ENCODE measurements at places on chromosomes 16 and 17.

DNA sequence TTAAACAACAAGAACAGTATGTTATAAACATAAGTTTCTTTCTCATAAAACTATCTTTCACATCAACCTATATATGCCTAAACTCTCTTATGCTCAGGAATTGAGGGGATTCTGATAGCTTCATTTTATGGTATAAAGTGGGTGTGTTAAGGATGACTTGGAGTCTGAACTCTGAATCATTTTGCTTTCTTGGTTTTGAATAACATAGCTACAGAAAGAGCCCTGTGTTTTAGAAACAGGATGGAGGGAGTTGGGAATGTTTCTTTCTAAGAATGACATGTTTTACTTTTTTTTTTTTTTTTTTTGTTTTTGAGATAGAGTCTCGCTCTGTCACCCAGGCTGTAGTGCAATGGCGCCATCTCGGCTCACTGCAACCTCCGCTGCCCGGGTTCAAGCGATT, 50.1 kb downstream of the RHOT1 start:
- H3K27ac ChIP-seq: no peak overlapping the region
- no peak for DNase-seq
- H3K36me3 ChIP-seq: peaks cover 61% of the 10 kb centered on the region
- no peak overlapping the region for H3K4me3 ChIP-seq
- peaks cover under 1% of the 10 kb centered on the region for H3K27me3 ChIP-seq

DNA sequence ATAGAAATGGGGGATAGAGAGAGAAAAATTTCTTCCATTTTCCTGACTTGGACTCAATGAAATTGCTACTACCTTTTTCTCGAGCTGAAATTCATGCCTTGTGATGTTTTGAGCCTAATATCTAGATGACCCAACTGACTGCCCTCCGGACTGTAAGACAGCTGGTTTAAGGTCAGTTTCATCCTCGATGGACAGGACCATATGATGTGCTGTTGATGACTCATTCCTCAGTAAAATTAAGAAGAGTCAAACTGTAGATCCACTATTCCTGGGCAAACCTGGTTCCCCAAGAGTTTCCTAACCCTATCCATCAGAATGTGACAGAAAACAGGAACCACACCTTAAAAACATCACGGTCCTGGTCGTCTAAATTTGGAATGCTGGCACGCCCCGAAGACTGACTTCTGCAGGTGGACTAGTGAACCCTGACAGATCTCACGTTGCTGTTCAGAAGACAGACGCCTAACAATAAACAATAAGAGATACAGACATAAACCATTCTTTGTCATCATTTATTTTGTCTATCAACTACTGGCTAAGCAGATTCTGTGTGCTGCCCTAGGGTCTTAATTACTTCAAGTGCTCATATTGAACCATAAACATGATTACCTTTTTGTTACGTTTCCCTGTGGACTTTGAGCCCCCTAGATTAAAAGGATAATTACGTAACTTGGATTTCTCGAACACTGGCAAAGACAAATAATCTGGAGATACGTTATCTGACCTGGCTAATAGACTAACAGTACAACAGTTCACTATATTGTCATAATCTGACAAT, 45.1 kb upstream of the NOS2 start:
- H3K27me3 ChIP-seq: peaks cover 5% of the 10 kb centered on the region
- no peak for DNase-seq
- no peak overlapping the region for H3K4me3 ChIP-seq
- no peaks in the 10 kb centered on the region for H3K36me3 ChIP-seq
- no peaks in the 10 kb centered on the region for H3K4me1 ChIP-seq
- no peak overlapping the region for H3K27ac ChIP-seq

GRCh38 chr16:53111078-53111791, 56.4 kb downstream of the CHD9 start:
- H3K27ac ChIP-seq: no peak overlapping the region
- H3K4me1 ChIP-seq: peaks cover 14% of the 10 kb centered on the region
- DNase-seq: no peak
- no peaks in the 10 kb centered on the region for H3K27me3 ChIP-seq
- H3K36me3 ChIP-seq: peaks cover 7% of the 10 kb centered on the region

- peaks cover 52% of the 10 kb centered on the region for H3K4me1 ChIP-seq
- H3K36me3 ChIP-seq: no peaks in the 10 kb centered on the region
- peak overlapping the region; percentile 79 for H3K27ac ChIP-seq
These were observed 6.9 kb downstream of the DOK4 start for GRCh38 chr16:57479205-57479975.

DNA sequence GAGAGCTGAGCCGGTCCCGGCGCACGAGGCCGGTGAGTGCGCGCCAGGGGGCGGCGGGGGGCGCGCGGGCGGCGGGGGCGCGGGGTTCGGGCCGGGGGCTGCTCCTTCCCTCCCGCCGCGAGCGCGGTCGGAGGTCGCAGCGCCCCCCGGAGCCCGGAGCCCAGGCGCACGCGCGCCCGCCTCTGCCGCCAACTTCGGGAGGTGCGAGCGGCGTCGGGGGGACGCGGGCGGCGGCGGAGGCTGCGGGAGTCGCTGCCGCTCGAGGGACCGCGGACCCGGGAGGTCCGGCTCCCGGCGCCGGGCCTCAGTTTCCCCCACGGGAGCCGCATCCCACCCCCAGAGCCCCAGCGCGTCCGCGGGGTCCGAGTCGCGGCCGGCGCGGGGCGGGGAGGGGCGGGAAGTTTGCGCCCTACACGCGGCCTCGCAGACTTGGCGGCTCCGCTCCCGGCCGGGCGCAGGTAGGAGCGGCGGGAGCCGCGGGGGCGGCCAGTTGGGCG, at the start of gene PRR35:
Gene PRR35 (plus strand): TSS at position 191 of the 497 bp plus-strand sequence. CDS start 2,901 bp downstream, outside the sequence.
- no peaks in the 10 kb centered on the region for H3K36me3 ChIP-seq
- no peak within 1 kb of the TSS for H3K27ac ChIP-seq
- peaks cover 15% of the 10 kb centered on the region for H3K4me1 ChIP-seq

DNA sequence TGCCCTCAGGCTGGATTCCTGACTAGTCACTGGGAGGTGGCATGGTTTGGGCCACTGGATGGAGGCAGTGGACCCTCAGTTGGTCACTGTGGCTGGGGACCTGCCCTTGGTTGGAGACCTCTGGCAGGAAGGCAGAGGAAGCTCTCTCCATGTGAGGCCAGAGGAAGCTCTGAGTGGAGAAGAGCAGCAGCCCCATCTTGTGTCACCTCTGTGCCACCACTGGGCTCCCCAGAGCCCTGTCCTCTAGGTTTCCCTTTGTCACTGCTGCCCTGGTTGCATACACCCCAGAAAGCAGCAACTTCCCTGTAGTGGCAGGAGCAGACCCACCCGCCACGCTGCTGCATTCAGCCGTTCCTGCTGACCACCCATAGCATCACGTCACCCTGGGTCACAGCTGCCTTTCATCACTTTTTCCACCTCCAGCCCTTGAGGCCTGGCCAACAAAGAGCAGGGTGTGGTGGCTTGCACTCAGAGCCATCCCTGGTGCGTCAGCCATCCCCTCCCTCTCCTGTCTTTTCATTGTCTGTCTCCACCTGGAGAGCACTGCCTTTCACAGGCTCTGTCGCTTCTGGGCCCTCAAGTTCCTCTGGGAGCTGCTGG, 11.9 kb downstream of the CTRL start:
- no peak overlapping the region for H3K4me3 ChIP-seq
- H3K4me1 ChIP-seq: peaks cover 19% of the 10 kb centered on the region
- no peak overlapping the region for H3K27ac ChIP-seq
- DNase-seq: no peak

- no peak overlapping the region for H3K4me3 ChIP-seq
- H3K36me3 ChIP-seq: no peaks in the 10 kb centered on the region
- peaks cover 20% of the 10 kb centered on the region for H3K4me1 ChIP-seq
- H3K27me3 ChIP-seq: peaks cover 9% of the 10 kb centered on the region
These were observed 10.3 kb upstream of the TVP23A start for GRCh38 chr16:10828851-10829366.

GRCh38 chr16:59634951-59635350, 900.8 kb upstream of the GOT2 start:
- no peak overlapping the region for H3K4me3 ChIP-seq
- no peaks in the 10 kb centered on the region for H3K36me3 ChIP-seq
- H3K4me1 ChIP-seq: no peaks in the 10 kb centered on the region
- H3K27me3 ChIP-seq: no peaks in the 10 kb centered on the region
- no peak overlapping the region for H3K27ac ChIP-seq

DNA sequence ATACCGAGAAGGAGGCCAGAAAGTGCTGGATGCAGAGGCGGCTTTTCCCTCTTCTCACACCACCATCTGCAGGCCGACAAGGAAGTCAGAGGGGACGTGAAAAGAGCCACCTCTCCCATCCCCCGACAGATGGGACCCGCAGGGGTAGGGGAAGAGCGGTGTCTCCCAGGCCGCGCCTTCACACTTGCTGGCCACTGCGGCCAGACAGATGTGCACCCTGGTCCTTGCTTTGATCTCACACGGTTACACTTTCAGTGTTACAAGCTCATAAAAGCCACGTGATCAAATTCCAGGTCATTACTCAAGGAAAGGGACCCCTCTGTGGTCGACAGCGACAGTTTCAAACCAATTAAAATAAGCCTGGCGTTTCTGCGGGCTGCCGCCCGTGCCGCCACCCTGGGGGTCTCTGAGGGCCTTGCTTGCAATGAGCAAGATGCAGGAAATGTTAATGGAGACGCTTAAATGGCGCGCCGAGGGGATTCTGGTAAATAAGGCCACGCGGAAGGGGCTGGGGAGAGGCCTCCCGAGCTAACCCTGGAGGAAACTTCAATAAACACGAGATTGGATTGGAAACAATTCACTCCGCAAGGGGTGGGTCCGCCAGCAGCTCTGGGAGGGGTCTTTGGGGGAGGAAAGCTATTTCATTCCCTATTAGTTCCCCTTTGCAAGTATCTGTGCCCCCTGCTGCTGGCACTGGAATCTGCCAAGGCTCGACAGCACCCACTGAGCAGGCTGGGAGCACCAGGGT, 240.9 kb downstream of the ENGASE start:
- no peak for DNase-seq
- H3K27ac ChIP-seq: no peak overlapping the region
- H3K36me3 ChIP-seq: no peaks in the 10 kb centered on the region
- peaks cover 33% of the 10 kb centered on the region for H3K27me3 ChIP-seq
- H3K4me1 ChIP-seq: peaks cover 46% of the 10 kb centered on the region

DNA sequence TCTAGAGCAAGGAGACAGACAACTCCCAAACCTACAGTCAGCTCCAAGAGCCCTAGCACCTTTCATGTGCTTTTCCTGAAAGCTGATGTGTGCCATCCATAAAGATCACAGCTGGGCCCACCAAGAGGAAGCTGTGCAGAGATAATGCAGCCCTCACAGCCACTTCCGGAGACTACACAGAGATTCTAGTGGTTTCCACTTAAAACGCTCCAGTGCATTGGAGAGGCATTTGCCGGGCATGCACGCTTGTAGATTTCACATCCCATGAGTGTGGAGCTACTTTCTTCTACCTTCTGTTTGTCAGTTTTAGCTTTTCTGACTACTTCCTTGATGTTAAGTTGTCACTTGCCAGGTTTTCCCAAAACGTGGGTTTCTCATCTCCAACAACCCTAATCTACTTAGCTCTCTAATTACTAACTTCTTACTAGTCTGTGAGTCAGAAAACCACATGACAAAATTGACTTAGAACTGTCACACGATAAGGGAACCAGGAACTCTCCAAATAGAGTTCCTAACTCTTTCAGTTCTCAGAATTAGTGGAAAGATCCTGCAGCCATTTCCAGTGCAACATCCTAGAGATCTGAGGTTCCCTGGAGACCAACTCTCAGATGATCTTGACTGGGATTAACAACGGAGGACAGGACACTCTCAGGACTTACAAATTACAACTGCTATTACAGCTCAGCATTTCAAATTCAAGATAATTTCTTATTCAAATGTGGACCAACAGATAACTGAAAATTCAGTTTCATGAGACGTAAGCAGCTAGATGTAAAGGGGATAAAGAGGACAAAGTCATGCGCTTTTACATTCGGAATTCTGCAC, 28.6 kb downstream of the PMP22 start:
- no peak for DNase-seq
- no peak overlapping the region for H3K27ac ChIP-seq
- peaks cover 5% of the 10 kb centered on the region for H3K4me1 ChIP-seq
- no peaks in the 10 kb centered on the region for H3K36me3 ChIP-seq

DNA sequence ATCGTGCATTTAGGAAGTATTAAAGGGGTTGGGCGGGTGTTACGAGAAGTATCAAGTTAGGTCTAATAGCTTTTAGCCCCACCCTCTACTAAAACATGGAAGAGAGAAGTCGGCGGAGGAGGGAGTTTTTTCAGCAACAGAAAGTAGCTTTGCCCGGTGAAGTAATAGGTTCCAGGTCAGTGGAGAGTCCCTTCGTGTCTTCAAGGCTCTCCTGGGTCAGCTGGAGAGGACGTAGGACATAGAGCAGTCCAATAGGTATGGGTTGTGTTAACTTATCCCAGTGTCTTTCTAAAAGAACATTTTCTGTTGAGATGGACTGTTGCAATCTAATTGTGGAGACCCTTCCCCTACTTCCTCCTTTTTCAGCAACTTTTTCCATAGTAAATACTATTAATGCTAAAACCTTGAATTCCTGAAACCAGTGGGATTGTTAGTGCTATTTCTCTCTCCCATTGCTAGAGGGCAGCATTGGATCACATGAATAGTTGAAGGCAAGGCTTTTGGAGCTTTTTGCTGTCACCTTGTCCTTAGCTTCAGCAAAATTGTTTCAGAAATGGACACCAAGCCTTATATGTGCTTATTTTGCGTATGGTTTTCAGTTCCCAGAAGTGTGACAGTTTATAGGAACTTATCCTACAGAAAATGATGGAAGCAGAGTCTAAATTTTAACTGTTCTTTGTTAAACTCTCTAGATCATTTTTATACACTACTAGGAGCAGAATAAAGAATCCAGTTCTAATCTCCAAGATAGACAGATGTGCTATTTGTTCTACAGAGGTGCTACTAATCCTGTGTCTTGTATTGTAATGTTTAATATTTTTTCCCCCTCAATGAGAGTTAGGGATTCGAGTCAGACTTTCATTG, 38.4 kb downstream of the UTP18 start:
- no peak overlapping the region for H3K27ac ChIP-seq
- peaks cover 4% of the 10 kb centered on the region for H3K4me1 ChIP-seq
- H3K36me3 ChIP-seq: peaks cover 42% of the 10 kb centered on the region
- DNase-seq: no peak

- H3K36me3 ChIP-seq: no peaks in the 10 kb centered on the region
- peaks cover 17% of the 10 kb centered on the region for H3K27me3 ChIP-seq
- no peak for DNase-seq
- H3K4me1 ChIP-seq: peaks cover 20% of the 10 kb centered on the region
- H3K4me3 ChIP-seq: no peak overlapping the region
- H3K27ac ChIP-seq: no peak overlapping the region
These were observed 18.5 kb downstream of the ARL4D start for GRCh38 chr17:43416998-43417890.

DNA sequence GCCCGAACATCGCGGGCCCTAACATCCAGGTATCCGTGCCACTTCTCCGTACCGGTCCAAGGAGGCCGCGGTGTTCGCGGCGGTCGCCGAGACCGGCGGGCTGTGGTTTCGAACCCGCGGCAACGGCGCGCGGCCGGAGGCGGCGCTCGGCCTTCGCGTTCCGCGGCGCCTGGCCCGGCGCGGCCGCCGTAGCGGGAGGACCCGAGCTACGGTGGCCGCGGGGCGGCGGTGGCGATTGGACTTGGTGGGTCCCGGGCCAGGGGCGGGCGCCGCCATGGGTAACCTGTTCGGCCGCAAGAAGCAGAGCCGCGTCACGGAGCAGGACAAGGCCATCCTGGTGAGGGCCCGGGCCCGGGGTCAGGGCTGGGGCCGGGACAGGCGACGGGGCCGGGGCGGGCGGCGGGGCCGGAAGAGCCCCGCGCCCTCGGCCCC, at the start of gene CHMP6:
Gene CHMP6 (plus strand): TSS at position 197 of the 432 bp plus-strand sequence. CDS start 78 bp downstream, at position 275.
- H3K4me3 ChIP-seq: peak within 1 kb of the TSS; percentile 83
- H3K27ac ChIP-seq: no peak within 1 kb of the TSS
- peaks cover 39% of the 10 kb centered on the region for H3K27me3 ChIP-seq
- H3K36me3 ChIP-seq: no peaks in the 10 kb centered on the region
- H3K4me1 ChIP-seq: peaks cover 25% of the 10 kb centered on the region

GRCh38 chr17:29154516-29155226, 25.5 kb downstream of the MYO18A start:
- peaks cover 5% of the 10 kb centered on the region for H3K27me3 ChIP-seq
- peaks cover 5% of the 10 kb centered on the region for H3K36me3 ChIP-seq
- peaks cover 74% of the 10 kb centered on the region for H3K4me1 ChIP-seq
